ENCODE measurements at places on chromosomes 2 and 18.

GRCh38 chr2:50438259-50438658 lies 593.7 kb downstream of the NRXN1 start:
- ATAC-seq: no peak

DNA sequence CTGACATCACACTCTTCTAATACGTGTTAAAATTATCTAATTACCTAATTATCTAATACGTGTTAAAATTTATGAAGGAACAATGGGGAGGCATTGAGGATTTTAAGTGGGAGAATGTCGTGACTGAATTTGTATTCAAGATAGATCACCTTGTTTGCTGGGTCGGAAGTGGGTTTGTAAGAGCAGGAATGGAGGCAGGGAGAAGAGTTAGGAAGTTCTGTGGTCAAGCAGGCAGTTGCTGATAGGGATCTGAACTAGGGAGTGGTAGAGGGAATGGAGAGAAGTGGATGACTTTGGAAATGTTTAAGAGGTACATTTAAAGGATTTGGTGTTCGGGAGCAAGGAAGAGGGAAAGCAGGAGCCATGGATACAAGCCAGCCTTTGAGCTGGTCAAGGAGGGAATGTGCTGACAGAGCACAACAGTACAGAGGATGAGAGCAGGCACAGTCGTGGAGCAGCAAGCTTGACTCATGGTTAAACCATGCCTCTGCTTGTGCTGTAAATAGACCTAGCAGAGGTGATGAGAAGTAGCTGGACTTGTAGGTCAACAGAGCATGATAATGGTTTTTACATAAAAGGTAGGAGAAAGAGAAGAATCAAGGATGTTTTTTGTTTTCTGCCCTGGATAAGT lies 16.2 kb downstream of the IL18RAP start:
- ATAC-seq: no peak

GRCh38 chr2:62036761-62037250 lies 131.3 kb downstream of the COMMD1 start:
- ATAC-seq: no peak

GRCh38 chr2:171132086-171132485 lies 28.6 kb downstream of the TLK1 start:
- no peak for ATAC-seq

DNA sequence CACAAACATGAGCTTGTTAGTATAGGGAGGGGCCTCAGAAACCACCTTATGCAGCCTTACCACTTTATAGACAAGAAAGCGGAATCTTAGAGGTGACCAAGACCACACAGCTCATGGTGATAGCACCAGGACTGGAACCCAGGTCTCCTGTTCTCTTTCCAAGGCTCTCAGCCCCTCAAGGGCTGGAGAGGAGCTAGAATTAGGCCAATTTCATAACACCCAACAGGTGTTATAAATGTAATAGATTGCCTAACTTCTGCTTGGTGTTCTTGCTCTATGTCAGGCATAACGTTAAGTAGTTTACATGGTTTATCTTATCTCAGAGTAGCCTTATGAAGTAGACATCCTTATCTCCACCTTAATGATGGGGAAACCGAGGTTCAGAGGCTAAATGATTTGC lies 42.9 kb downstream of the RPL37A start:
- ATAC-seq: no peak

- no peak for ATAC-seq
Measured at GRCh38 chr2:186303091-186303490, 183.0 kb upstream of the ZC3H15 start.

GRCh38 chr18:35620765-35621164 lies 39.2 kb downstream of the GALNT1 start:
- no peak for ATAC-seq

GRCh38 chr18:41128126-41128525 lies 826.9 kb upstream of the PIK3C3 start:
- ATAC-seq: no peak
